ENCODE measurements at places on chromosomes 5 and 9. TPM values are rescaled to one million over a fixed set of nuclear protein-coding genes. Genes with fewer than 3 reads are reported as not detected.

DNA sequence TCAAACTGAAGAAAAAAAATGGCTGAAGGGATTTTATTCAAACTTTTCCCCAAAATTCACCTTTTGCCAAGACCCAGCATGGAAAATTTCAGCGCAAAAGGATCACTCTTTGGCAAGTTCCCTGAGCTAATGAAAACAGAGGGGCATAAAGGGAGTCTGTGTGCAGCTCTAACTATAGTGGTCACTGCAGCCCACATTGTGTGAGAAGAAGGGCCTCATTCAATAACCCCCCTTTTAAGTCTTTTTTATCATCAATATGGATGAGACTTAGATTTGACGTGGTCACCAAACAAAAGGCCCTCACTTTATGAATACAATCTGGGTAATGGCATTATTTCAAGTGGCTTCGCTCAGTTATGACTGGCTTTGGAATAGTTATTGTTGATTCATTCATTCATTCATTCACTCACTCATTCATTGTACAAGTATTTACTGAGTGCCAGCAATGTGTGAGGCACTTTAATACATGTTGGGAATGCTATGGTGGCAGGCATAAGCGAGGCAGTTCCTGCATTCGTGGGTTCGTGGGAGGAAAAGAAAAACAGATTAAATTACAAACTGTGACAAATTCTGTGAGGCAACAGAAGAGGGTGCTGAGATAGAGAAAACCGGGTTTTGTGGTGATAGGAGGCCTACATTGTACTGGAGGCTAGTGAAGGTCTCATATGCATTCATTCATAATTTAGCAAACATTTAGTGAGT, 145.7 kb upstream of the KLF4 start:
- peak; percentile 26 for DNase-seq

GRCh38 chr9:37840560-37841194, 40.1 kb downstream of the DCAF10 start:
- no peak for DNase-seq

- no peak for DNase-seq
These were observed 42.9 kb downstream of the ZCCHC7 start for GRCh38 chr9:37163299-37163698.

DNA sequence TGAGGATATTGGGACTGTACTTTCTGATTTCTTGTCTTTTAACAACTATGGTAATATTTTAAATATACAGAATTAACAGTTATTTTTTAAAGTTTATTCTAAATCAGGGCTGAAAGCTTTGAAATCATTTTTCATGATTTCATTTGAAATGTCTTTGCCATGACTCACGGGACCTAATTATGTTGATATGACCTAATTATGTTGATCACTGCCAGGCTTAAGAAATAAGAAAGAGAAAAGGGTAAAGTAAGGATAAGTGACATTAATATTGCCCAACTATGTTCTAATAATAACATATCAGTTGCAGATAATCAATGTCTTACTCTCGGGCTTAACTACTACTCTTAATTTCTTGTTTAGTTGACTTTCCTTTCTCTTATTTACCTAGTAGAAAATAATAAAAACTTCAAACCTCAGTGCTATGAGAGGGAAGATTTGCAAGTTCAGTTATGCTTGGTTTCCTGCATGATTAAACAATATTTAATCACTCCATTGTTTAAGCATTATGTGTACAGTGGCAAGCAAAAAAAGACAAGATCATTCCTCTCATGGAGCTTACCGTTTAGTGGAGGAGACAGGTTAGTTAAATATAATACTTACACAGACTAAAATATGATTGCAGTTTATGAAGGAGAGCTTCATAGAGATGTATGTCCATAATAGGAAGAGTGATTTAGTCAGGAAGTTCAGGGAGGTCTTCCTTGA, 67.0 kb upstream of the EIF4EBP3 start:
- no peak for DNase-seq

DNA sequence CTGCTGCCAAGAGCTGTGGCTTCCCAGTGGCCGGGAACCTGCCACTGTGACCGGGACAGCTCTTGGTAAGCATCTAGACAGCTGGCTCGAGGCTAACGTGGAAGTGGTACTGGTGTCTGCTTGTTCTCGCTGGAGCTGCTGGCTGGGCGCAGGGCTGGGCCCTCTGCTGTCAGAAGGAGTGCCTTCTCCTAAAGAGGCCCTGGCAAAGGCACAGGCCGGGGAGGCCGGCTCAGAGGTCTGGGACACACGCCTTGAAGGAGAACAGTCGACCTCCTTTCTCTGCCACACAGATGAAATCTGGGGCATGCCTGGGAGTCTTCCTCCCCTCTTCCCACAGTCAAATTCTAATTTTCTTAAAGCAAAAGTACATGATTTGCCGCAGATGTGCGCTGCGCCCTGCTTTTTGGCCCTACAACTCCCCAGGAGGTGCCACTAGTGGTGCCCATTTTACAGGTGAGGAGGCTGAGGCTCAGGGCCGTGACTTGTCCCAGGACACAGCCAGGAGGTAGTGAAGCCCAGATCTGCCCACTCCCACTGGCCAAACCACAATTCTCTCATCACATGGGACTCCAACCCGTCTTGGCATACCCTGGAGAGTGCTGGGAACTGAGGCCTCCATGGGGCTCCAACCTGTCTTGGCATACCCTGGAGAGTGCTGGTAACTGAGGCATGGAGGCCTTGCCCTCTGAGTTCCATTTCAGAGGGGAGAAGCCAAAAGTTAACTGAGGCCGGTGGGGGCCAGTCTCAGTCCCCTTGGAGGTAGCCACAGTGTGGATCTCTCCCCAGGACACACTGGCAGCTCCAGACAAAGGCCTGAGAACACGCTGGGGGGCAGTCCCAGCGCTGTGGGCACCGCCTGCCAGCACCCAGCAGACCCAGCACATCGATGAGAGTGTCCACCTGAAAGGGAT, 12.0 kb upstream of the RXRA start:
- DNase-seq, result peak; percentile 35

- DNase-seq, result no peak
These were observed 4.9 kb upstream of the F2R start for GRCh38 chr5:76710991-76711390.

- DNase-seq, result no peak
These were observed 162.9 kb upstream of the FTMT start for GRCh38 chr5:121688781-121689180.

DNA sequence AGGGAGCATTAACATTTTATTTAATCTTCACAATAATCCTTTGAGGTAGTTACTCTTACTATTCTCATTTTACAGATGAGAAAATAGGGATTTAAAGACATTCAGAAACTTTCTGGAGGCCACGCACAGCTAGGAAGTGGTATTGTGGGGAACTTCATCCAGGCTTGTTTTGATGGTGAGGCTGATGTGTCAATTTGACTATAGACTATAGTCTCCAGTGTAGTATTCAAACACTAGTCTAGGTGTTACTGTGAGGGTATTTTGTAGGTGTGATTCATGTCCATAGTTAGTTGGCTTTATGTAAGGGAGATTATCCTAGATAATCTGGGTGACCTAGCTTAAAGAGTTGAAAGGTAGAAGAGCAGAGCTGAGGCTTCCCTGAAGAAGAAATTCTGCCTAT, 54.1 kb upstream of the ELL2 start:
- no peak for DNase-seq

DNA sequence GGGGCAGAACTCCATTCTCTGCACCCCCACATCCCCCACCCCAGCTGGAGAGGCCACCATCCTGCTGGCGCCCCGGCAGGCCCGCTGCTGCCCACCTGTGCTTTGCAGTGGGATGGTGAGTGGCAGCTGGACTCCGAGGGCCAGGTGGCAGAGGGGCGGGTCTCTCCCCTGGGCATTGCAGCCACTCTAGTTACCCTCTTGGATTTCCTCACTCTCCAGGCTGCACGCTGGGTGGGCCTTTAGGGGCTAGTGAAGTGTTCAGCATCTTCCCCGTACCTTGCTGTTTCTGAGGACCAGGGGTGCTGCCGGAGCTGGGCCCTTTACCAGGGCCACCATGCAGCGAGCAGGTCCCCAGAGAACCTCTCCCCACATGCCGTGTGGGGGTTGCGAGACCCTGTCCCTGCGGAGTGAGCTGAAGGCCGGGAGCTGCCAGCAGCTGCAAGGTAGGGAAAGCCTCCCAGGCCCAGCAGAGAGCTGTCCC, 88.4 kb upstream of the SH3PXD2B start:
- peak; percentile 43 for DNase-seq

DNA sequence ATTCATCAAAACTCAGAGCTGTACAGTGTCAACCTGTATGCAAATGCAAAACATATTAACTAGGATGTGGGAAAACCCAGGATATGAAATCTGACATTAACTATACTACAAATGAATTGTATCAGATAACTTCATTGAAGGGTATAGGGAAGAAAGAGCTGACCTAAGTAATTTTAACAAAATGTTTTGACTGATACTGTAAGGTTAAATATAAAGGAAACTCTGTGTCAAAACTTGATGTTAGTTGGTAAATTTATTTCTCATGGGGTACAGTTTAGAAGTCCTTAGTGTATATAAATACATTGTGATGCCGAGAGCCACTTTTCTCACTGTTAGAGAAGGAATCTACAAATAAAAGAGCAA, 78.1 kb upstream of the VCAN start:
- no peak for DNase-seq

DNA sequence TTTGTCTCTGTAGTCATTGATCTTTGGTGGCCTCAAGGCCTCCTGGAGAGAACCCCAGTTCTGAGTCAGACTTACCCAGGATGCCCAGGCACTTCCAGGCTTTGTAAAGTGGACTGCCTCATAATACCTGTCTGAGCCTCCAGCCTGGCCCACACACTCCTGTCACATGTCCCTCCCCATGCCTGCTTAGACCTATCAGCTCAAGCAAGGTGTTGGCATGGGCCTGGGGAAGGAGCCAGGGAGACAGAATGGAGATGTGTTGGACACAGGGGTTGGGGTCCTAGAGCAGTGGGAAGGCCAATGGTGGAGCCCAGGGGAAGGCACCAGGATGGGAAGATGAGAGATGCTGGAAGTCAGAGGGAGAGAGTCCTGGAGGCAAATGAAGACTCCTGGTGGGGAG, 136.2 kb downstream of the CFAP90 start:
- no peak for DNase-seq

GRCh38 chr9:126756876-126757415, 47.9 kb upstream of the ZBTB43 start:
- DNase-seq, result no peak

- DNase-seq, result no peak
These were observed 77.3 kb upstream of the ZNF366 start for GRCh38 chr5:72584466-72584865.

Gene HAVCR1
- not detected for total RNA-seq

Gene SLC6A3
- not detected for total RNA-seq

Gene MELK
- total RNA-seq, result 1.9 TPM

Gene MAP1B
- 65.8 TPM for total RNA-seq

Gene KCNIP1
- not detected for total RNA-seq

Data from suprapubic skin (tissue), 4 donors.